Activated CD4-positive, CD25-positive, alpha-beta regulatory T cell (primary cell): ENCODE measurements at places on chromosomes 2 and 18.

- no peak for DNase-seq
Measured at GRCh38 chr18:43277164-43277600, at the start of gene SYT4. Gene SYT4, minus strand, starts transcription at chr18:43277490. Its CDS starts 209 bp downstream, at chr18:43277281.

- no peak for DNase-seq
Measured at GRCh38 chr2:232776435-232776834, at the start of gene KCNJ13. Gene KCNJ13, minus strand, starts transcription at chr2:232776565. Its CDS starts 5,203 bp downstream, at chr2:232771362.

DNA sequence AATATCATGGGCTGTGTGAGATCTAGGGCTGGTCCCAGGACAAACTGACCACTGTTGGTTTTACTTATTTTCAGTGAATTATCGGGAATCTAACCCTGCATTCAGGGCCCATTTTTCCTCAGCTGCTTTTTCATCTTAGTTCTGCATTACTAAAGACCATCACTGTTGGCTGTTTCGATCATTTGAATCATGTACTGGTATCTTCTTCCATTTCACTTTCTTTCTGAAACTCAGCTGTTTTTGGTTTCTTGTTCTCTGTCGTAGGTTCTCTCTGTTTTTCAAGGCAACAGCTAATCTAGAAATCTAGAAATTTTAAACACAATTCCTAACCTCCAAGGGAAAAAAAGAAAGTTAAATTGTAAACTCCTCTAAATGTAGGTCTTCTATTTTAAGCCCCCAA is 159.9 kb upstream of the SESTD1 start:
- no peak for DNase-seq

- DNase-seq, result no peak
Measured at GRCh38 chr2:941871-942270, 8.8 kb upstream of the SNTG2 start.

DNA sequence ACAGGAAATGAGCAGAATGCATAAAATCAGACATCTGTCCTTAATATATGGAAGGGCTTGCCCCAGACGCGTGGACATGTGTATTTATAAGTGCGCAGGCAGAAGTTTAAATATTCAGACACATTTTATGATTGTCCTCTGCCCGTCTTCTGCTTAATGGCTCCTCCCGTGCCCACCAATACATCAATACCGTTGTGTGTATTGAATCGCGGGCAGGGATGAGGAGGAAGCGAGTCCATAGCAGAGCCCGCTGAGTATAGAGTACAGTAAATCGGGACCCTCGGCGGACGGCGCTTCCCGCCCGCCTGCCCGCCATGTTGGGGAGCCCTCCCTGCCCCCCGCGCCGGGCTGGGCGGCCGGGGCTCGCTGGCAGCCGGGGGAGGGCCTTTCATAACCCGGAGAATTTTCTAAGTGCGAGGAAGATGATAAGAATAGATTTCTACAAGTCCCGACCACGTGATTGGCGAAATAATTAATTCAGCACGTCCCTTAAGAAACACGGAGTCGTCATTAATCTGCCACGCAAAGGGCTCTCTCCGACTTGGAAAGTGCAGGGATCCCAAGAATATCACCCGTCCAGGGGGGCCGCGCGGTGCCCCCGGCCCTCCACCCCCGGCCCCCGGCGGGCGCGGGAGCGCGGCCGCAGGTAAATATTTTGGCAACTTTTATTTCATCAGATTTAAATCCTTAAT is at the start of gene HOXD3:
TSS of gene HOXD3 (plus strand) at position 501 of the 692 bp plus-strand sequence. CDS start 11,808 bp downstream, outside the sequence.
- DNase-seq, result no peak

GRCh38 chr2:207513551-207514257 is 16.1 kb upstream of the CREB1 start:
- no peak for DNase-seq

- no peak for DNase-seq
Measured at GRCh38 chr18:79681484-79682387, 2.1 kb downstream of the CTDP1 start.

GRCh38 chr2:61471905-61472805 is 1.3 kb upstream of the USP34 start:
- no peak for DNase-seq

DNA sequence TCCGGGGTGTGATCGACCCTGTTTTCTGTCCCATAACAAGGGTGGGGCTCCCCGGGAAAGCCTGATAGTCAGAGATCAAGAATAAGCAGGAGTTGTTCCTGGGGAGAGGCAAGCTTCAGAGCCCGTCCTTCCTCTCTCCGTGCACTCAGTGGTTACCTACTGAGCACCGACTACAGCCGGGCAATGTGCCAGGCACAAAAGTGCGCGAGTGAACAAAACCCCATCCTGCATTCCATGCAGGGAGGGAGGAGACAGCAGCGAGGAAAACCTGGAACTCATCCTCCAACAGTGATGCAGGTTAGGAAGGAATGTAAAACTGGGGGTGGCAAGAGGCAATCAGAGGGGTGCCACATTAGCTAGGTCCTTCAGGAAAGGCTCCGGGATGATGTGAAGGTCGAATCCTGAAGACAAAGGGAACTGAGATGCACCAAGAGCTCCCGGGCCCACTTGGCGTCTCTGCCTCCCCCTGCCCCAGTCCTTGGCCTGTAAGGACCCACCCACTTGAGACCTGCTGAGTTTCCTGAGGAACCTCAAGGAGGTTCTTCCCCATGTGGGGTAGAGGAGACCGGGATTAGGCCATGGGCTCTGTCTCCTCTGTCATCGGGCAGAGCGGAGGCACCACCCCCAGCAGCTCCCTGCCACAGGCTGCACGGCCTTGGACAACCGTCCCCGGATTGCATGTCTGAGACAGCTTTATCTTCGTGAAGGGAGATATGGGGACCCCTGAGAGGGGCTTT is 198.2 kb downstream of the NDUFA10 start:
- no peak for DNase-seq

- no peak for DNase-seq
Measured at GRCh38 chr2:231191896-231192872, 6.2 kb upstream of the ARMC9 start.

DNA sequence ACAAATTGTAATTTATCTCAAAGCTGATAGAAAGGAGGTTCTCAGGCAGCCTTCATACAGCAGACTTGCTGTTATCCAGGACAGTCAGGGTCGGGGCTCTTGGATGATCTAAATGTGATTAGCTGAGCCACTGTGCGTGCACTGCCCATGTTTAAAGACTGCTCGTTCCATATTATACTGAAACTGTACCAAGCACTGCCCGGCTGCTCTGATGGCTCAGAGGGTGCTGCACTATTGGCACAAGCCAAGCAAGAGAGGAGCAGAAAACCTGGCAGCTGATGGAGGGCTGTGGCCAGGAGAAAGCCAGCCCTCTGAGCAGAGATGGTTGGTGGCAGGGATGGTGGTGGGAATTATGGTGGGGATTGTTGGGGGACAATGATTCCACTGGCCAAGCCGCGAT is 63.4 kb downstream of the COL6A3 start:
- DNase-seq, result no peak

DNA sequence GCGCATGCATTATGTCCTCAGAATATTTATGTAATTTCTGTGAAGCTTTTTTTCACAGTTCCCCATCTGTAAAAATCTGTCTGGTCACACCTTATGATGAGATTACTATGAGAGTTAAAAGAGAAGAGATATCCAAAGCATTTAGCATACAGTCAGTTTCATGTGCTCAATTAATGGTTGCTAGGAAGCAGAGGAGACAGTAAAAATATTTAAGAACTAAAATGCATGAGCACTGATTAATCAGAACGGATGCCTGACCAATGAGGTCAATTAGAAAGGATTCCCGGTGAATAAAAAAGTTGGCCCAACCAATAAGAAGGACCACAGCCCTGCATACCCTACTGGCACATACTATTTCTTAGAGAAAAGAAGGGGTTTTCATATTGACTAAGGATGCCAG is 12.0 kb upstream of the CRIM1 start:
- no peak for DNase-seq

DNA sequence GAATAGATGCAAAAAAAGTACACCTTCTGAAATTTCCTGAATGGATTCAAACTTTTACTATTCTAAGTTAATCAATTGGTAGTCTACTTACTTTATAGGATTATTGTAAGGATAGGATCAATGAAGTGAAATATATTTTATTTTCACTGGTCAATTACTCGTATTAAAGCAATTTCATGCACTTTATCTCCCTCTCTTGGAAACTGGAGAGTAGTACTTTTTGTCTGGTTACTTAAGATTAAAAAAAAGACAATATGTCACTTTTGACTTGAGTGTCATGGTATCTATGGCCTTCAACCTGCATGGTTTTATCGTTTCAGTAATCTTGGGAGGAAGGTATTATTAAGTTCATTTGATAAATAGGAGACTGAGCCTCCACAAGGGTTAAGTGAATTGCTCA is 1.0 kb upstream of the KYNU start:
- no peak for DNase-seq

- no peak for DNase-seq
Measured at GRCh38 chr2:182715121-182715891, 751 bp upstream of the DNAJC10 start.

DNA sequence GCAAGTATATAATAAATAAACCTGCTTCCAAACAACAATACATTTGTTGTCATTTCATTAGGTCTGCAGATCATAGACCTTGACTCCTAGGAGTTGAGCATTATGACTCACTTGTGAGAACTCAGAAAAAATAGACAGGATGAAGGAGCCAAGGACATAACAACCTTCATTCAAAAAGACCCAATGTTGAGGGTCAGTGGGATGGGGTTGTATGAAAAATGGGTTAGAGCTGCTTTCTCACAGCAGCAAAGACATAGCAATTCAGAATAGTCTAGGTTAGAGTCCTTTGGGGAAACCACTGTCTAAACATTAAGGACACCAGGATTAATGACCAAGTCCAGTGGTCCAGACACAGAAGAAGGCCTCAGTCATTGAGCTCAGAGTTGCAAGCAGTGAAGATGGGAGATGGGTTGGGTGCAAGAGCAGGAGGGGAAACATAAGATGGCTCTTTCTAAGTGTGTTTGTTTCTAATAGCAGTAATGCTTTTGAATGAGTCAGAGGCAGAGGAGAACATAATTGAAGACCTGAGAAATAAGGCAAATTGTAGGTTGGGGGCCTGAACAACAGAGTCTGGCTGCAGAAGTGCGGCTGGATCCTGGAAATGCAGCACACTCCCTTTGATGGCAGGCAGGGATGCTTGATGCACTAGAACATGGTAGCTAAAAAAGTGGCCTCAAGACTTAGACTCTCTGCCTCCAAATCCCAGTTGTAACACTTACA is 3.7 kb upstream of the SERPINB10 start:
- DNase-seq, result no peak

GRCh38 chr2:163768881-163769695 is 33.3 kb upstream of the FIGN start:
- no peak for DNase-seq
